NCI-H1694 (cell line): ENCODE measurements at places on chromosomes 4 and X.

DNA sequence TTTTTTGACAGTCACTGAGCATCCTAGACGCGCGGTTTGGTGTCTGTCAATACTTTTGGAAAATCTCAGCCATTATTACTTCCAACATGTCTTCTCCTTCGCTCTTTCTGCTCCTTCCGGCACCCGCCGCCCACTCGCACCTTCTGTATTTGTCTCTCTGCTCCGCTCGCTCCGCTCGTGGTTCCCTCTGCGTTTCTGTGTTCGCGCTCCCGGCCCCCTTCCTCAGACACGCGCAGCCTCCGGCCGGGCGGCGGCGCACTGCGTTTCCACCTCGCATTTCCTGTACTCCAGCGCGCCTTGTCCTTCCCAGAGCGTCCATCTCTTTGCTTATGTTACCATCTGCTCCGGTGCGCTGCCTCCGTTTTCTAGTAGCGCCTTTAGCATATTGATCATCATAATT lies 21.1 kb downstream of the PDE6B start:
- no peak for DNase-seq

GRCh38 chr4:88276952-88277710 lies 7.2 kb downstream of the PPM1K start:
- no peak for DNase-seq

GRCh38 chr4:142386449-142386848 lies 459.7 kb downstream of the INPP4B start:
- no peak for DNase-seq

- DNase-seq = no peak
These were observed 27.0 kb upstream of the PRPS1 start for GRCh38 chrX:107601326-107601725.

DNA sequence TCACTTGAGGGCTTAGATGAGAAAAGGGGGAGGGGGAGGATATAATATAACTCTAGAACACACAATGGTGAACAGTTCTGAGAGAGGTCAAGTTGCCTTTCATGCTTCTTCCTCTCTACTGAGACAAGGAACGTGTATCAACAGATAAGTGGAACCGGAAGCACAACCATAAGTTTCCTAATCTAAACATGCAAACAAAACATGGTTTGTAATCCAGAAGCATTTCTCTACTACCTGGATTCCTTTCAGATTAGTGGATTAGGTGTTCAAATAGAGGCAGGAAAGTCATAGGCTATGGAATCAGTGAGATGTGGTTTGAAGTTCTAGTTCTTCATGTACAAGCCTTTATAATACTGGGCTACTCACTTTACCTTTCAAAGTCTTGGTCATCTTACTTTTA lies 460.6 kb downstream of the IDS start:
- no peak for DNase-seq

- no peak for DNase-seq
These were observed 1382.5 kb downstream of the C4orf33 start for GRCh38 chr4:130478406-130478805.

DNA sequence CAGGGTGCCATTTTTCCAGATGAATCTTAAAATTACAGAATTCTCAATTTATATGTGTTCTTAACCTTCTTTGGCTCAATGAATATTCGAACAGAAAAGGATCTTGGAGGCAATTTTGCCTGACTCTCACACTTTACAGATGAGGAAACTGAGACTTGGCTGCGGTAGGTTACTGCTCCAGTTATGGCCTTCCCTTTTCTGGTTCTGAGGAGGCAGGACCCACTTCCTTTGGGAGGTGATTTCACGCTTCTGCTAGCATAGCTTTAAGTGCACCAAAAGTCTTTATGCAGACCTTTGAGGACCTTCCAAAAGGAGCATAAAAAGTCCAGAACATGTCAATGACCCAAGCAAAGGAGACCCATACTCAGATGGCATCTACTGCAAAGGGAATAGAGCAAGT lies 44.7 kb upstream of the KLF3 start:
- no peak for DNase-seq
